ENCODE measurements at places on chromosomes 5 and 9. TPM values are rescaled to one million over a fixed set of nuclear protein-coding genes. Genes with fewer than 3 reads are reported as not detected.

DNA sequence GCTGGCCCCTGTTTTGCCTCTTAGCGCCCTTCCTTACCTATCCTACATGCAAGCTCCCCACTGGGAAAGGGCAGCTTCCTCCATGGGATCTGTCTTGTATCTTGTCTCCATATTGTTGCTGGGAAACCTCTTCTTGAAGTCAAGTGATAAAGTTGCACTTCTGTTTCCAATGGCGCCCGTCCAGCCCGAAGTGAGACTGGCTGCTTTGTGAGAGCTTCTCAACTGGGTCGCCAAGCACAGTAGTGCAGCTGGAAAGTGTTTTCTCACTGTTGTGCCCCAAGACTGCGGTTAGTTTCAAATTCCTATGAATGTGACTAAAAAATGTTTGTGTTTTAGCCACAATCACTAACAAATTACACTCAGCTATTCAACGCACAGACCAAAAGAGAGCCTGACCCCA lies 506.6 kb upstream of the MPDZ start:
- no peaks in the 10 kb centered on the region for H3K4me1 ChIP-seq
- H3K27me3 ChIP-seq, result no peaks in the 10 kb centered on the region
- no peaks in the 10 kb centered on the region for H3K36me3 ChIP-seq
- no peak for DNase-seq
- H3K27ac ChIP-seq, result no peak overlapping the region

GRCh38 chr5:40430101-40430710 lies 249.5 kb upstream of the PTGER4 start:
- H3K4me3 ChIP-seq, result no peak overlapping the region
- H3K27ac ChIP-seq, result no peak overlapping the region
- DNase-seq, result no peak
- no peaks in the 10 kb centered on the region for H3K27me3 ChIP-seq

- H3K27ac ChIP-seq, result no peak overlapping the region
- no peak for DNase-seq
- no peaks in the 10 kb centered on the region for H3K4me1 ChIP-seq
- H3K4me3 ChIP-seq, result no peak overlapping the region
- peaks cover 8% of the 10 kb centered on the region for H3K27me3 ChIP-seq
- H3K36me3 ChIP-seq, result no peaks in the 10 kb centered on the region
Measured at GRCh38 chr5:1033178-1033577, 24.6 kb downstream of the NKD2 start.

GRCh38 chr5:143775258-143775657 lies 36.7 kb upstream of the HMHB1 start:
- H3K27me3 ChIP-seq, result peaks cover 3% of the 10 kb centered on the region
- no peak overlapping the region for H3K27ac ChIP-seq
- no peak overlapping the region for H3K4me3 ChIP-seq
- H3K4me1 ChIP-seq, result no peaks in the 10 kb centered on the region
- DNase-seq, result no peak
- no peaks in the 10 kb centered on the region for H3K36me3 ChIP-seq

DNA sequence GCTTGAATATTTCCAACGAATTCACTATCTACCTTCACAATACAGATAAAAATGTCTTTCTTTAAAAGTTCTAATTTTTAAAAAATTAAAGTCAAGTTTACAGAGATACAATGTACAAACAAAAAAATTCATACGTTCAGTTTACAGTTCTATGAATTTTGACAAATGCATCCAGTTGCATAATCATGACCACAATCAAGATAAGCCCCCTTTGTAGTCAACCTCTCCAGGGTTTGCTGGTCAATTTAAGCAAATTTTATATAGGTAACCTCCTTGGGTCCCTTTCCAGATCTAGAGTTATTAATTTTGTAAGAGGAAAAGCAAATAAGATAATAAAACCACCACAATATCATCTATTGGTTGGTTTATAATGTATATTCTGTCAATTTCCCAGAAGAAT lies 76.3 kb downstream of the MRPS27 start:
- H3K36me3 ChIP-seq, result peaks cover 13% of the 10 kb centered on the region
- no peak overlapping the region for H3K27ac ChIP-seq
- DNase-seq, result no peak

DNA sequence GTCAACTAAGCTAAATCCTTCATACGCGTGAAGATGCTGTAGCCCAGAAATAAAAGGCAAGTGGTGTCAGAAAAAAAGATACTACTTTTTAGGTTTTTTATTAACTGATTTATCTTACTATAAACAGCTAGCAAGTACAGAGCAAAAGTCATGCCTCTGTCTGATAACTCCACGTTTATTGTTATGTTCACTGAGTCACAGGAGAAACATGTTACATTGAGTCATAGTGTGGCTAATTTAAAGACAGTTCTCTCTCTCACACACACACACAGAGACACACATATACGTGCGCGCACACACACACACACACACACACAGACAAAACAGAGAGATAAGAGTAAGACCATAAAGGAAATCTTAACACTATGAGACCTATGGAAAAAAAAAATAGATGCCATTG lies 770.0 kb upstream of the CDH10 start:
- DNase-seq, result no peak
- H3K27me3 ChIP-seq, result no peaks in the 10 kb centered on the region
- no peak overlapping the region for H3K4me3 ChIP-seq
- H3K4me1 ChIP-seq, result no peaks in the 10 kb centered on the region
- H3K27ac ChIP-seq, result no peak overlapping the region
- no peaks in the 10 kb centered on the region for H3K36me3 ChIP-seq

DNA sequence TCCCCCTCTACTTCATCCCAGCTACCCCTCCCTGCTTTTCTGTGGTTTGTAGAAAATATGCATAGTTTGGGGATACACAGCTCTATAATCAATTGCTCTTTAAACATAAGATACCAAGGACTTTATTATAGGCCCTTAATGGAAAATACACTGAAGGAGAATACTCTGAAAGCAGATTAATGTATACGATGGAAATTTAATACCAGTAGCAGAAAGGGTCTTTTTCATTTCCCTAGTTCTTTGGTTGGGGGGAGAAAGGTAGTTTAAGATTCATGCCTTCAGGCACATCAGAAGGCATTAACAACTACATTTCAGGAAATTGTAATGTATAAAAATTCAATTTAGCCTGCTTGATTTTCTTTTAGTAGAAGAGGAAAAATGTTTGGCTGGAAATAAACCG lies 452.9 kb upstream of the ZNF608 start:
- H3K27ac ChIP-seq, result no peak overlapping the region
- H3K36me3 ChIP-seq, result no peaks in the 10 kb centered on the region
- H3K27me3 ChIP-seq, result no peaks in the 10 kb centered on the region
- no peak for DNase-seq

DNA sequence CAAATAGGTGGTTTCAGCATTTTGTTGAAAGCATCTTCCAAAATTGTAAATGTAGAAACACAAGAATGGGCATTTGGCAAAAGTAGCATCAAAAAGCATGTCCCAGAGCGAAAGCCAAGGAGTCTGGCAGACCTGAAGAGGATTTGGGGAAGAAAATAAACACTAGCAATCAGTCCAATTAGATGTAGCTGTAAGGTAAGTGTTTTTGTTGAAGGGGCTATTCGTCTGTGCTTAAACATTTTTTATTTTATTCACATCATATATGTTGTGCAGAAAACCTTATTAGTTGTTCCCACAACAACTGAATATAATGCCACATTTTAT lies 954.1 kb upstream of the COX7C start:
- H3K4me1 ChIP-seq, result no peaks in the 10 kb centered on the region
- DNase-seq, result no peak
- H3K27me3 ChIP-seq, result no peaks in the 10 kb centered on the region
- H3K4me3 ChIP-seq, result no peak overlapping the region

GRCh38 chr9:27003426-27004077 lies 1.9 kb downstream of the LRRC19 start:
- H3K27me3 ChIP-seq, result no peaks in the 10 kb centered on the region
- H3K36me3 ChIP-seq, result peaks cover 9% of the 10 kb centered on the region
- no peak for DNase-seq
- no peaks in the 10 kb centered on the region for H3K4me1 ChIP-seq
- H3K4me3 ChIP-seq, result no peak overlapping the region

DNA sequence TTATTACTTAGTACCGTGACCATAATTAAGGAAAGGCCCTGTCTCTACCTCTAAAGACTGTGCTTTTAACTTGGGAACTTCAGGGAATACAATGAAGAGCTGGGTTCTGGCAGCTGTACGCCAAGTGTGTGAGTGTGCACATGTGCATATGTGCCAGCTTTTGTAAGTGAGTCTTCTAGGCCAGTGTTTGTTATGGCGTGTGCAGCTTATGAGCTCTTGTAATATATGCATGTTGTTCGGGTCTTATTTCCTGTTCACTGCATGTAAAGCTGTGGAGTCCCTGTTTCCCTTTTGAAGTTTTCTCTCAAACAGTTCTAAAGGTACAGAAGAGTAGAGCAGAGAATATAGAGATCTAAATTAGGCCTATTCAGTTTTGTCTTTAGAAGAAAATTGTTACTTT lies 30.5 kb downstream of the TGFBR1 start:
- peak overlapping the region; percentile 44 for H3K4me3 ChIP-seq
- peaks cover 59% of the 10 kb centered on the region for H3K4me1 ChIP-seq
- H3K36me3 ChIP-seq, result peaks cover 51% of the 10 kb centered on the region
- H3K27me3 ChIP-seq, result no peaks in the 10 kb centered on the region

GRCh38 chr5:75387806-75388205 lies 50.8 kb downstream of the HMGCR start:
- H3K27ac ChIP-seq, result no peak overlapping the region
- no peak for DNase-seq
- no peaks in the 10 kb centered on the region for H3K27me3 ChIP-seq
- peaks cover 72% of the 10 kb centered on the region for H3K36me3 ChIP-seq
- H3K4me1 ChIP-seq, result no peaks in the 10 kb centered on the region

- H3K4me3 ChIP-seq, result no peak overlapping the region
- H3K27me3 ChIP-seq, result no peaks in the 10 kb centered on the region
- DNase-seq, result no peak
- H3K4me1 ChIP-seq, result no peaks in the 10 kb centered on the region
- peaks cover 29% of the 10 kb centered on the region for H3K36me3 ChIP-seq
Measured at GRCh38 chr5:68303038-68303738, 87.6 kb downstream of the PIK3R1 start.

- no peaks in the 10 kb centered on the region for H3K36me3 ChIP-seq
- H3K4me3 ChIP-seq, result no peak overlapping the region
- no peaks in the 10 kb centered on the region for H3K27me3 ChIP-seq
- H3K4me1 ChIP-seq, result no peaks in the 10 kb centered on the region
- no peak for DNase-seq
- no peak overlapping the region for H3K27ac ChIP-seq
Measured at GRCh38 chr9:13979941-13980318, 334.0 kb downstream of the NFIB start.

DNA sequence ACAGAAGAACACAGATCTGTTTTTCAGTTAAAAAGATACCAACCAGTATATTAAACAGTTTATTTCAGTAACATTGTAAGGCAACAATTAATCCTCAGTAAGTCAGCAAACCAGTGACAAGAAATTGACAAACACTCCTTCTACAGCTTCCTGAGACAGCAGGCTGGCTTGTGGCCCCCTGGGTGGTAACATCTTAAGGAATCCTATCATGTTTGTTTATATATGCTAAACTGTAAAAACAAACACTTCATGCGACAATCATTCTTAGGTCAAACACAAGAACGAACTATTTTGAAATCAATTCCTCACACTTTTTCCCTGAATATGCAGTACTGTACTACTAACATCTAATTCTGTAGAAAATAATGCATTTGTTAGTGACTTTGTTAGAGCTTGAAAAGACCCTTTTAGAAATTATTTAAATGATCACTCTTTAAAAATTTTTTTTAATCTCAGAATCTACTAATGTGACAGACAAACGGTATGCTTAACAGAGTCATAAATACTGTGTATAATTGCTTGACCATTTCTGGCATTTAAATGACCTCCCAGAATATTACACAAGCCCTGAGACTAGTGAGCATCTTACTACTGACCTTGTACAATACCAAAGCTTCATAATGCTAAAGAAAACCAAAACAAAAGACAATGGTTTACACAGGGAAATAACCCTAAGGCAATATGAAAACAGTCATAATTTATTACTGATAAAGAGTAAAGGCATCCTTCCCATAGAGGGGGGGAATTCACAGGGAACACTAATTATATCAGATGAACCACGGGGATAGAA lies 48.2 kb downstream of the ERMP1 start:
- peaks cover 83% of the 10 kb centered on the region for H3K36me3 ChIP-seq
- H3K4me3 ChIP-seq, result no peak overlapping the region
- no peaks in the 10 kb centered on the region for H3K4me1 ChIP-seq

GRCh38 chr5:137921931-137922330 lies 32.7 kb downstream of the PKD2L2 start:
- H3K27me3 ChIP-seq, result no peaks in the 10 kb centered on the region
- H3K4me1 ChIP-seq, result no peaks in the 10 kb centered on the region
- no peak for DNase-seq
- H3K4me3 ChIP-seq, result no peak overlapping the region

The IL9 gene
- not detected for total RNA-seq

The CRHBP gene
- not detected for total RNA-seq

The ARSI gene
- total RNA-seq, result not detected

Measured in activated B cell treated with CpG ODN at 0.5 μM for 24 hours (primary cell).